ENCODE measurements at places on chromosomes 13 and 19.
A peak's percentile ranks its signal among the peaks of the same experiment; 100 is the strongest.

- DNase-seq = no peak
Measured at GRCh38 chr19:1252221-1252820, 3.9 kb downstream of the MIDN start.

- DNase-seq = no peak
Measured at GRCh38 chr13:45750566-45750965, 48.4 kb downstream of the CBY2 start.

DNA sequence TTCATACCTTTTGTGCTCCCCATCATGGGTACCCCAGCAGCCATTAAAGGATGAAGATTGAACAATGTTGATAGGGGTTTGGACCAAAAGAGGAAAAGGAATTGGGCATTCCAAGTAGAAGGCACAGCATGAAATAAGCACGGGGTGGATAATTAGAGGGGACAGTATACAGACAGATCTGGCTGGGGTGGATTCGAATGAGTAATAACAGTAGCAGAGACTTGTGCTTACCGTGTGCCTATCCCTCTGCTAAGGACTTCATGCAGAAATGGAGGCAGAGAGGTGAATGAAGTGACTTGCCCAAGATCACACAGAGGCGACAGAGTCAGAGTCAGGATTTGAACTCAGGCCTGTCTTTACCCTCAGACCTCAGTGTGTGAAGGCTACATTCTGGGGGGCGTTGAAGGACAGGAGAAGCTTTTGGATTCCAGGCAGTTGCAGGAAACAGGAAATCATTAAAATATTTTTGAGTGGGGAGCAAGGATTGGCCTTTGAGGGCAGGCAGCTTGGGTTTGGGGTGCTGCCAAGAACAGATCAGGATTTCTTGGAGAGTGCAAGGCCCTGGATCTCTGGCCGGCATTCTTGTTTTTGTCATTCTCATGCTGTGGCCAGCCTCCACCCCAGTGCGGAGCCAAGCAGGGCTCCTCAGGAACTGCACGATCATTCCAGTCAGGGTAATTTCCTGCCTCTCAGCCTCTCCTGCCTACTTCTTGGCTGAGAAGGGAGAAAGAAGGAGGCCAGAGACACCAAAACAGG lies 18.7 kb downstream of the PAF1 start:
- no peak for DNase-seq

GRCh38 chr13:26471807-26472206 lies 85.7 kb upstream of the WASF3 start:
- no peak for DNase-seq

- DNase-seq = no peak
Measured at GRCh38 chr13:91050970-91051369, 296.5 kb upstream of the MIR17HG start.

DNA sequence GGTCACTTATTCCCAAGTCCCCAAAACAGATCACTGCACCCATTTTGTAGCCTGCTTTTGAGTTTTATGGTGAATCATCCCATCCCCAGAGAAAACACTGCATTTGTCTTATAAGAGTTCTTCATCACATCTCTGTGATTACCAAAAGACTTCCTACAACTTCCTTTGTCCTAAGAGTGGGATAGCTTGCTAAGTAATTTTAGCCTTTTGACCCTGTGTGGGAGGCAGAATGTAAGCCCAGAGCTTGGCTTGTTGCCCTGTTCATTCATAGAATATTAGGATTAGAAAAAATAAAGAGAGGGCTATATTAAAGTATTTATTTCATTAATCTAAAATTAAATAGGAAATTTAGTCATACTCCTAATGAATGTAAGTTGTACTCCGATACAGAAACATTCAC lies 213.3 kb downstream of the MZT1 start:
- DNase-seq = no peak

GRCh38 chr13:103430368-103430767 lies 364.2 kb upstream of the SLC10A2 start:
- no peak for DNase-seq

DNA sequence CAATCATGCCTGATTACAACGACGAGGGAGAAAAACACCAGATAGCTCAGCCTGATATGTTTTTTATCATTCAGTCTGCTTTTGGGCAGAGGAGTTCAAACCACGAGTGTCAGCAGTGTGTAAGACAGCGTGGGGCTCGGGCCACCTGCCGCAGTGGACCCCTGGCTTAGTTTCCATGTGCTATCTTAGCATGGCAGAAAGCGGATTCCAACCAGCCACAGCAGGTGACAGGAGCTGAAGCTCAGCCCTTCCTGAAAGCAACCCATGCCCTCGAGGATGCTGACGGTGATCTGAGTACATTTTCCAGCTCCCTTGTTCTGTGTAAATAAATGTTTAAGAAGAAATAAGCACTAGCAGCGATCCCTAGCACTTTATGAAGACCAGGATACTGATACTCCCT lies 32.2 kb upstream of the MBNL2 start:
- peak; percentile 88 for DNase-seq

- no peak for DNase-seq
Measured at GRCh38 chr13:25494698-25495411, 123.1 kb downstream of the ATP8A2 start.

- DNase-seq = no peak
Measured at GRCh38 chr19:16446108-16446723, 25.6 kb downstream of the EPS15L1 start.

DNA sequence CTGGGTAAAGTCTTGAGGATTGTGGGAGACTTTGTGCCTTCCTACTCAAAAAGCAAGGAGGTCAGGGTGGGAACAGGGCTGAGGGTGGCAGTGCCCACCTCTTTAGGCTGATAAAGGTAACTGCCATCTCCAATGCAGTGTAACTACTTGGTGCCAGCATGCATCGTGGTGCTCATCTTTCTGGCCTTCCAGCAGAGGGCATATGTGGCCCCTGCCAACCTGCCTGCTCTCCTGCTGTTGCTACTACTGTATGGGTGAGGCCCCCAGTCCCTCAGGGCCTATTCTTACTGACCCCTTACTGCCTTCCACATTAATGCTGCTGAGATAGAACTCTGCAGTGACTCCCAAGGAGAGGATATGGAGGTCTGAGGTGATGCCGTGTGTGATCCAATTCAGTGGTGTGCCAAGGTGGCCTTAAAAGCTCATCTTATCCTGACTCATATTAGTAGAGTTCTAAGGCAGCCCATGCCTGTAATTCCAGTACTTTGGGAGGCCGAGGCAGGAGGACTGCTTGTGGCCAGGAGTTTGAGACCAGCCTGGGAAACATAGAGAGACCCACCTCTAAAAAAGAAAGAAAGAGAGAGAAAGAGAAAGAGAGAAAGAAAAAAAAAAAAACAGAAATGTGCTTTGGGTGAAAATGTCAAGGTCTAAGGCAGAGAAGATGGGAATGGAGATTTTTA lies 9.7 kb upstream of the ARHGAP45 start:
- peak; percentile 56 for DNase-seq

- DNase-seq = no peak
Measured at GRCh38 chr19:40995355-40995754, 4.3 kb downstream of the CYP2B6 start.

DNA sequence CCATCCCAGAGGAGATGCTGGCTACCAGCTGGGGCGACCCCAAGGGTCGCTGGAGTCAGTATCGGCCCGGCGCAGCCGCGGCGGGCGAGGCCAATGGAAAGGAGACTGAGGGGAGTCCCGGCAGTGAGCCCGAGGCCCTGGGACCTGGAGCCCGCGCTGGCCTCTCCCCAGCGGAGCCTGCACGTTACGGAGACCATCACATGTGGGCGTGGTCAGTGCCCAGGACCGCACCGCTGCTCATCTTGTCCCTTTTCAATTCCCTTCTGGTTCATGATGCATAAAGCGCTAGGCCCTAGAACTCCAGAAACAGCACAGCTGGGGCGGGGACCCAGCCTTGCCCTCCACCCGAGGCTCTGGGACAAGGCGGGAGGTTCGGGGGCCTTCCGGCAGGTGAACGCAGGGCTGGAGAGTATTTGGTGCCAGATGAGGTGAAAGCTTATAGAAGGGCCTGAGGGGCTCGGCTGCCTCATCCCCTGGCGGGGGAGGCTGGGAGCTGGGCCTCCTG lies 8.0 kb downstream of the C19orf25 start:
- DNase-seq = peak; percentile 59

- peak; percentile 93 for DNase-seq
Measured at GRCh38 chr13:76597868-76598267, 288.3 kb downstream of the KCTD12 start.

Data from NCI-H2171 treated with DMSO at 0.1 percent for 48 hours (cell line).